ENCODE measurements at places on chromosomes 6 and 20. TPM values are rescaled to one million over a fixed set of nuclear protein-coding genes. Genes with fewer than 3 reads are reported as not detected.
A peak's percentile ranks its signal among the peaks of the same experiment; 100 is the strongest.

BPIFB1 gene
- not detected for total RNA-seq

- DNase-seq = no peak
These were observed 1246.0 kb upstream of the CITED2 start for GRCh38 chr6:140620496-140620895.

GRCh38 chr6:13576017-13576416 lies 1.6 kb downstream of the SIRT5 start:
- no peak for DNase-seq

DNA sequence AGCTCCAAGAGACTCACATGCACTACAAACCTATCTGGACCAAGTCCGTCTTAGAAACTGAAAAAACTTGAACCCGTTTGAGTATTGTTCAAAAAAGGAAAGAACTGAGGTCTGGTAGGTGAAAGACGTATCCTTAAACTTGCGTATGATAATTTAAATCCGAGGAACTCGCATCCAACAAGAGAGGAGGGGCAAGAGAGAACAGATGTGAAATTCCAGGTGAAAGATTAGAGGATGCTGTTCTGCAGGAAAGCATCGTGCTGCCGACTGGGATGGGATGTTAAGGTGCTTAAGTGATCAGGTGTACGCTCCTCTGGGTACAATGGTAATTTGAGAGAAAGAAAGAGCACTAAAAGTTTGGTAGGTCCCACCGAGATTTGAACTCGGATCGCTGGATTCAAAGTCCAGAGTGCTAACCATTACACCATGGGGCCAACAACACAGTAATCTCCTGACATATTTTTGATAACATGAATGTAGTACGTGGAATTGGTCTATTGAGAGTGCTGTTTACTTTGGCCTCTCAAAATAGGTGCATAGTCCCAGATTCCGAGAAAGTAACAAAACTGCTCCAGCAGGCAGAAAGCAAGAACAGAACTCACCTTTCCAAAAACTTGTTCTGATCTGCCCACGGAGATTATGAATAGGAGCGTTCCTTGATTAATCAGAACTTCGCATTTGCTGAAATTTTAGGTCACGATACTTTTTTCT lies 53.5 kb upstream of the BTN3A2 start:
- DNase-seq = no peak

MAFB gene
- 56.9 TPM for total RNA-seq

DNA sequence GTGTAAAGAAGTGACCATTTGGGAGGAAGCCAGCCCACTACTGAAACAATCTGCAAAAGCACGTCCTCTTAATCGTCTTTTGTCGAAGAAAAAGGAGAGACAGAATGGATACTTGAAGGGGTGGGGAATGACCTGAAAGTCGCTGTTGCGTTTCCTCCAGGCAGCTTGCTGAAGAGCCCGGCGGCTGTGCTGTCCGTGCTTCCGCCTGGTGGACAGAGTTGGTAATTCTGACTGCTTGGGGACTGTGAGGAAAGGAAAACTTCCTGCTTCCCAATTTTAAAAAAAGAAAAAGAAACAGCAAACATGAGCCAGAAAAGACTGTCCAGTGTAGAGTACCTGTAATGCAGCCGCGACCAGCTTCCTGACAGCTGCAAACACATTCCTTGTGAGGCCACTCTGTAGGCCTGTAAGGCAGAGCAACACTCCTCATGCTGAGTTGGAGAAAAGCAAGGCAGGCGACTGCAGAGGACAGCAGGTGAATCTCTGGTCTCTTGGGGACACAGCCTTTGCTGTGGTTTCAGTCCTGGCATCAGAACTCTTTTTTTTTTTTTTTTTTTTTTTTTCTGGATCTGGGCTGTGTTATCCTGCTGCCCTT lies 251.1 kb upstream of the TBX18 start:
- DNase-seq = no peak

- no peak for DNase-seq
These were observed 123.5 kb downstream of the PRL start for GRCh38 chr6:22173311-22173710.

- DNase-seq = no peak
These were observed 207.4 kb downstream of the BMP2 start for GRCh38 chr20:6974838-6975237.

DNA sequence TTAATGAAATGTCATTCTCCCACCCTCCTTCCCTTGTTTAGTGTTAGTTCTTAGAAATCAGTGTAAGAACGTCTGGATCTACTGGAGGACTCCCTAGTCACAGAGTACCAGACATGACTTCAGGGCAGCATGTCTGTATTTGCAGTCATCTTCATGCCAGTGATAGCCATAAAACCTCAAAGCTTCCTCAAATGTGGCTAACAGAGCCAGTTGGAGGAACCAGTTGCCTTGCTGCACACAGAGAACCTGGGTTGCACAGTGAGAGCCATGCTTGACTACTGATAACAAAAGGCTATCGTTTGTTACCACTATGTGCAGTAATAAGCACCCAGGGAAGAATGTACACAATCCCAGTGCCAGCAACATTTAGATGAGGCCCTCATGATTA lies 20.1 kb downstream of the NT5E start:
- no peak for DNase-seq

DNA sequence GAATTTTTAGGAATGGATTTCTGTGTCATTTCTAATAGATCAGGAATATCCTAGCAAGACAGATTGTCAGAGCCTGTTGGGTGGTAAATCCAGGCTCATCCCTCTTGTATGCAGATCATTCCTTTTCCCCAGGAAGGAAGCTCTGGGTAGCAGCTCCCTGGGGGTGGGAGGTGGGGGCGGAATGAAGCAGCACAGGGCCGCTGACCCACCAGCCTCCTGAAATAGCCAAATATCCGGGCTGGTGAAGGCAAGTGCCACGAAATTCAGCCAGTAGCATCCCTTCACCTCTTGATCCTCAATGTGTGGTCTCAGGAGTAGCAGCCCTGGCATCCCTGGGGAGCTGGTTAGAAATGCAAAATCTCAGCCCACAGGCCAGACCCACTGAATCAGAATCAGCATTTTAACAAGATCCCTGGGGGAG lies 256.9 kb downstream of the LRFN2 start:
- no peak for DNase-seq

- peak; percentile 81 for DNase-seq
These were observed 40.2 kb upstream of the FAM50B start for GRCh38 chr6:3808759-3809514.

COL9A1 gene
- total RNA-seq = not detected

ANGPT4 gene
- 0.56 TPM for total RNA-seq

DNA sequence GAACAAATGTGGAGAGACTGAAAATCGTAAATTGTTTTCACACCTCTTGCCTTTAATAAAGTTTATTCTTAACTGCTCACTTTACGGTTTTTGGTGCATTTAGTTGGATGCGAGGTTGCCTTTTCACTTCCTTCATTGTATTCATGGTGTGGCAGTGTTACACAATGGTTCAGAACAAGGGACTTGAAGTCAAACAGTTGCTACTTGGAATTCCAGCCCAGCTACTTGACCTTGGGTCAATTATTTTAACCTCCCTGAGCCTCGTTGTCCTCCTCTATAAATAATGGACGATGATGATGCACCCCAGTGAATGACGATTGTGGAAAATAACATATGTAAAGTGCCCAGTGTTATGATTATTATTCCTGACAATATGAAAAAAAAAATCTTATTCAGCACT lies 72.3 kb downstream of the CARMIL1 start:
- no peak for DNase-seq

DNA sequence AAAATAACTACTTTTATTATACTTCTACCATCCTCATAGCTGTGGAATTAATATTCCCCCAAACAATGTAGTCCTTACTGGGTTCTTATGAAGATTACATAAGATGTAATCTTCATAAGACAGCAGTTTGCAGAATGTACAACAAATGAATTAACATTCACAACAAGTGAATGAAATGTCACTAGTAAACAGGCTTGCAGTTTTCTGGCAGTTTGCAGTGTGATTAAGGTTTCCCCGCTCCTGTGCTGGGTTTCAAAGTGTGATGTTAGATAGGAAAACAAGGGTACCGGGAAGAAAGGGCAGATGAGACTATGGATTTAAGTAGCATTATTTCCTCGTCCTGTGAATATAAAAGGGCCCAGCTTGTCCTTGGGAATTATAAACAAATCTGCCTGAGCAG lies 22.5 kb downstream of the ARFGEF3 start:
- DNase-seq = no peak

SLC35F1 gene
- total RNA-seq = 0.89 TPM

COL11A2 gene
- total RNA-seq = 0.97 TPM

CLPSL1 gene
- total RNA-seq = not detected

- no peak for DNase-seq
These were observed 5.9 kb downstream of the ZSCAN31 start for GRCh38 chr6:28330041-28330440.

ECT2L gene
- not detected for total RNA-seq

GRCh38 chr20:8535403-8536261 lies 403.6 kb downstream of the PLCB1 start:
- no peak for DNase-seq

STXBP5 gene
- 64.0 TPM for total RNA-seq

SLC17A9 gene
- total RNA-seq = 0.56 TPM

GRCh38 chr20:44993343-44993742 lies 27.0 kb downstream of the STK4 start:
- DNase-seq = no peak
